ENCODE measurements at places on chromosomes 16 and 17.

DNA sequence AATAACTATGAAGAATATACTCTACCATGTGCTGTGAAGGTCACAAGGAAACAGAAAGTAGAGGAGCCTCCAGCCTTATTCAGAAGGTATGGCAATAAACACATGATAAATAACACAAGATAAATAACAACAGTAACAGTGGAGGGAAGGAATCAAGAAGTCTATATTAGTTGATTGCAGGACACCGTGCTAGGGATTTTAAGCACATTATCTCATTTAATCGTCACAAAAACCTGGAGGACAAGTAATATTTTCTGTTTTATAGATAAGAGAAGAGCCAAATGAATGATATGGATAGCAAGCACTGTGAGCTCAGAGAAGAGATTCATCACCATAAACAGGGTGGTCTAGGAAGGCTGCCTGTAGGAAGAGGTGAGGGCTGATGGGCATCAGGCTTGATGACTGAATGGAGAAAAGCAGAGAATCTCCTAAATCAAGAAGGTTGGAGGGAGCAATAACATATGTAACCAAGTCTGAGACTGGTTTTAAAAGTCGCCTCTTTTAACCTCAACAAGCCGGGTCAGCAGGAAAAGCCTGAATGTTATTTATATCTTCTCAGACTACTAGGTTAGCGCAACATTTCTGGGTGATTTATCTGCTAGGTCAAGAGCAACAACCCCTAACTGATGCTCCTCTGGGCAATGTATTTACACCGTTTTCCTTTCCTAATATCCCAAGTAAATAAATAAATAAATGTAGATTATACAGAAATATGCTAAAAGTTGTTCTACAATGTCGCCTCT, 8.3 kb downstream of the TOM1L2 start:
- no peak for DNase-seq

GRCh38 chr17:77542011-77542410, 401.2 kb downstream of the SEC14L1 start:
- no peak for DNase-seq

GRCh38 chr16:9837481-9837880, 344.7 kb downstream of the GRIN2A start:
- no peak for DNase-seq

GRCh38 chr16:74999219-74999608, 390 bp downstream of the ZNRF1 start:
- no peak for DNase-seq

DNA sequence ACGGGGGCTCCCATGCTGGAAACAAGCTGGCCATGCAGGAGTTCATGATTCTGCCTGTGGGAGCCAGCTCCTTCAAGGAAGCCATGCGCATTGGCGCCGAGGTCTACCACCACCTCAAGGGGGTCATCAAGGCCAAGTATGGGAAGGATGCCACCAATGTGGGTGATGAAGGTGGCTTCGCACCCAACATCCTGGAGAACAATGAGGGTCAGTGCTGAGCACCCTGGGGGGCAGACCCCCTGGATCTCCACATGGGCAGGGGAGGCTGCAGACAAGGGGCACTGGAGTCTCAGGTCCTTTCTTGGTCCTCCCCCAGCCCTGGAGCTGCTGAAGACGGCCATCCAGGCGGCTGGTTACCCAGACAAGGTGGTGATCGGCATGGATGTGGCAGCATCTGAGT, 4.2 kb downstream of the ENO3 start:
- DNase-seq, result no peak

DNA sequence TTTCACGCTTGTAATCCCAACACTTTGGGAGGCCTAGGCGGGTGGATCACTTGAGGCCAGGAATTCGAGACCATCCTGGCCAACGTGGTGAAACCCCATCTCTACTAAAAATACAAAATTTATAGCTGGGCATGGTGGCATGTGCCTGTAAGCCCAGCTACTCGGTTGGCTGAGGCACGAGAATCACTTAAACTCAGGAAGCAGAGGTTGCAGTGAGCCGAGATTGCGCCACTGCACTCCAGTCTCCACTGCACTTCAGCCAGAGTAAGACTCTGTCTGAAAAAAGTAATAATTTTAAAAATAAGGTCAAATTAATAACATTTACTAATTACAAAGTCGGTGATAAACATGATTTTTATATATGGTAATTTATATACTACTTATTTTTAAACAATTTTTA, 155.9 kb downstream of the AXIN2 start:
- no peak for DNase-seq

- peak; percentile 72 for DNase-seq
These were observed 10.7 kb downstream of the TBX2 start for GRCh38 chr17:61410141-61411010.

- no peak for DNase-seq
These were observed 72.0 kb downstream of the ABCC6 start for GRCh38 chr16:16151315-16151714.

DNA sequence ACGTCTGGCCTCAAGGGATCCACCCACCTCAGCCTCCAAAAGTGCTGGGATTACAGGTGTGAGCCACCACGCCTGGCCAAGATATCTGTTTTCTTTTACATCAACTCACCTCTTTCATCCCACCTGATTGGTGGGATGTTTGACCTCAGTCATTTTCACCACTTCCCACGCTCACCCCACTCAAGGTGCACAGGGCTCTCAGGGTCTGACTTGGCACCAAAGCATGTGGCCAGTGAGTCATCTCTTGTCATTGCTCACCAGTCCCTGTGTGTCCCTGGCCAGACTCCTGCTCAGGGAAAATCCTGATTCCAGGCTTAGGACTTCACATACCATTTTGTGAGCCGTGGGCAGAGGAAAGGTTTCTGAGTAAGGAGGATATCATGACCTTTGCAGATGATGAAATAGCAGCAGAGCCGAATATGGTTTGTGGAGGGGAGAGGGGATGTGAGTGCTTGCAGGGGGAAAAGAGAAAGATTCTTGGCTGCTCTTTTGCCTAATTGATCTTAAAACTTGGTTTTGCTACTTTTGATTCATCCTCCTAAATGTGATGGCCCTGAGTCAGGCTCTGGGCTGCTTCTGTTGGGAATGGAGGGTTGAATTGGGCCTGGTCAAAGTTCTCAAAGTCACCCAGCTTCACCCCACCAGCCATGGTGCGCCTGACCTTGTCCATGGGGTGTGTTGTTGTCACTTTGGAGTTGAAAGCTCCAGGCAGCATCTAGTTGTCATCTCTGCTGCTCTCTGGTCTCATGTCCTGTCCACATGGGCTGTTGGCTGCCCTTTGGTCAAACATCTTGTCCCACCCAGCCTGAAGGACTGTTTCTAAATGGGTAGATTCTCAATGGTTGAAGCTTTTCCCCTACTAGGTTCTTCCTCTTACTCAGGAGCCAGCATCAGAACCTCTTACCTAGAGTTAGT, 6.0 kb upstream of the KCNH6 start:
- DNase-seq, result no peak

DNA sequence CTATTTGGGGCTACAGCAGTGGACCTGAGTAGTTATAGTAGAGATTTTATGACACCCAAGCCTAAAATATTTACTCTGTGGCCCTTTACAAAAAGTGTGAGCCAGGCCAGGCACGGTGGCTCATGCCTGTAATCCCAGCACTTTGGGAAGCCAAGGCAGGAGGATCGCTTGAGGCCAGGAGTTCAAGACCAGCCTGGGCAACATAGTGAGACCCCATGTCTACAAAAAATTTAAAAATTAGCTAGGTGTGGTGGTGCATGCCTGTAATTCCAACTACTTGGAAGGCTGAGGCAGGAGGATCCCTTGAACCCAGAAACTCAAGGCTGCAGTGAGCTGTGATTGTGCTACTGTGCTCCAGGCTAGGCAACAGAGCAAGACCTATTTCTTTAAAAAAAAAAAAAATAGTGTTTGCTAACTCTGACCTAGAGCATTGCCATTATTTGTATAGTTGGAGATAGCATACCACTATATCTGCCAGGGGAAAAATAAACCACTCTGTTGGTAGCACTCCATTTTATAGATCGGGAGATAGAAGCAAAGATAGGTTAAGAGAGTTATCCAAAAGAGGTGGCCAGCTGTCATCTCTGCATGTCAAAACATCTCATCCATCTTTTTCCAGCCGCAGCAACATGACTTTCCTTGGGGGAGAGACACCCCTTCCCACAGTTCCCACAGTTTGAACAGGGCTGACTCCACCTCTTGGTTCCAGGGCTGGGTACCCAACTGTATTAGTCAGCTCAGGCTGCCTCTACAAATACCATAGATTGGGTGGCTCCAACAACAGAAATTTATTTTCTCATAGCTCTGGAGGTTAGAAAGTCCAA, 3.0 kb upstream of the ITPRIPL2 start:
- DNase-seq, result no peak

DNA sequence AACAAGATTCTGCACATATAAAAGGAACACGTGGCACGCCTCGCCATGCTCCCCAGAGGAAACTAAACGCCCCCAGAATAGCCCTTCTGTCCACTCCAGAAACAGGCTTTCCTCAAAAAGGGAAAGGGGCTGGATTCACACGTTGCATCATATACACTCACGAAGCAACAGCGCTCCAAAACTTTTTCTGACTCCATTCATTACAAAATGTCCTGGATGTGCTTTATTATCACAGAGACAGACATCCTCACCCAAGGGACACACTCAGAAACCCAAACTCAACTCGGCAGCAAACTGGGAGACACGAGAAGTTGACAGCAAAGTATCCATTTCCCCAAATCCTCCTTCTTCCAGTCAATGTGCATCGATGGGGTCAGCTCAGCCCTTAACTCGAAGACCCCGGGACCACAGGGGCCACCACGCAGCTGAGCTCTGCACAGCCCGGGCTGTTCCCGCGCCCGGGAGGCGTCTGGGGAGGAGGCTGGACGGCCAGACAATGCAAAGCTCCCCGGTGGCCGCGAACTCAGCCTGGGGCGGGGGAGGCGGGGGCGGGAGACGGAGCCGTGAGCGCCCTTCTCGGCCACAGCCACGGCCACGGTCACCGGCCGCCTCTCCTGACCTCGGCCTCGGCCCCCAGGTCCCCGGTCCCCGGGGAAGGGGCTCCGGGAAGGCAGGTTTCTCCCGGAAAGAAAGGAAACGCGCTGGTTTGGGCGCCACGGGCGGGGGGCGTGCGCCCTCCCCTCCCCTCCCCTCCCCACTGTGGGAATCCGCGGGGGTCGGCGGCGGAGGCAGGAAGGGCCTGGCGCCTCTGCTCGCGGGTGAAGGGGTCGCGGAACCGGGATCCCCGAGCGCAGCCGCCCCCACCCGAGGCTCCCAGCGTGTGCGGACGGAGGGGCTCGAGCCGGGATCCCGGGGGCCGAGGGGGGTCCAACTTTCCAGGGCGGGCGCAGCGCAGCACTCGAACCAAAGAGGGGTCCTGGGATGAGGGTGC, 1.2 kb downstream of the NXN start:
- DNase-seq, result no peak

GRCh38 chr16:67667817-67668494, 1.3 kb downstream of the C16orf86 start:
- DNase-seq, result peak; percentile 96

- no peak for DNase-seq
These were observed at the start of gene TPPP3 for GRCh38 chr16:67393111-67393787. Gene TPPP3, minus strand, starts transcription at chr16:67393498. Its CDS starts 2,387 bp downstream, at chr16:67391111.

DNA sequence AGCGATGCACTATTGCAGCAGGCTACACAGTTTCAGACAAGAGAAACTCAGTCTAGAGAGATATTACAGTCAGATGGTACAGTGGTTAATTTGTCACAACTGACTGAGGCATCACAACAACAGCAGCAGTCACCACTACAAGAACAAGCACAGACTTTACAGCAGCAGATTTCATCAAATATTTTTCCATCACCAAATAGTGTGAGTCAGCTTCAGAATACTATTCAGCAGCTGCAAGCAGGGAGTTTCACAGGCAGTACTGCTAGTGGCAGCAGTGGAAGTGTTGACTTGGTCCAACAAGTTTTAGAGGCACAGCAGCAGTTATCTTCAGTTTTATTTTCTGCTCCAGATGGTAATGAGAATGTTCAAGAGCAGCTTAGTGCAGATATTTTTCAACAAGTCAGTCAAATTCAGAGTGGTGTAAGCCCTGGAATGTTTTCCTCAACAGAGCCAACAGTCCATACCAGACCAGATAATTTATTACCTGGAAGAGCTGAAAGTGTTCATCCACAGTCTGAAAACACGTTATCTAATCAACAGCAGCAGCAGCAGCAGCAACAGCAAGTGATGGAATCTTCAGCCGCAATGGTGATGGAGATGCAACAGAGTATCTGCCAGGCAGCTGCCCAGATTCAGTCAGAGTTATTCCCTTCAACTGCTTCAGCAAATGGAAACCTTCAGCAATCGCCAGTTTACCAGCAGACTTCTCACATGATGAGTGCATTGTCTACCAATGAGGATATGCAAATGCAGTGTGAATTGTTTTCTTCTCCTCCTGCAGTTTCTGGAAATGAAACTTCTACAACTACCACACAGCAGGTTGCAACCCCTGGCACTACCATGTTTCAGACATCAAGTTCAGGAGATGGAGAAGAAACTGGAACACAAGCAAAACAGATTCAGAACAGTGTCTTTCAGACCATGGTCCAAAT, 34.1 kb downstream of the NQO1 start:
- no peak for DNase-seq

- DNase-seq, result peak; percentile 41
These were observed 11.2 kb downstream of the NCBP3 start for GRCh38 chr17:3834811-3835210.

- no peak for DNase-seq
These were observed 115.0 kb upstream of the CIBAR2 start for GRCh38 chr16:85227084-85227945.
